ENCODE measurements at places on chromosomes 4 and X.

- DNase-seq = no peak
These were observed 291.7 kb downstream of the USP46 start for GRCh38 chr4:52367282-52367830.

- no peak for DNase-seq
These were observed 888.9 kb downstream of the PCDH18 start for GRCh38 chr4:136643416-136643815.

GRCh38 chrX:8304668-8305067 lies 133.6 kb upstream of the VCX2 start:
- no peak for DNase-seq

- DNase-seq = no peak
These were observed 108.3 kb downstream of the APBB2 start for GRCh38 chr4:41106081-41106480.

DNA sequence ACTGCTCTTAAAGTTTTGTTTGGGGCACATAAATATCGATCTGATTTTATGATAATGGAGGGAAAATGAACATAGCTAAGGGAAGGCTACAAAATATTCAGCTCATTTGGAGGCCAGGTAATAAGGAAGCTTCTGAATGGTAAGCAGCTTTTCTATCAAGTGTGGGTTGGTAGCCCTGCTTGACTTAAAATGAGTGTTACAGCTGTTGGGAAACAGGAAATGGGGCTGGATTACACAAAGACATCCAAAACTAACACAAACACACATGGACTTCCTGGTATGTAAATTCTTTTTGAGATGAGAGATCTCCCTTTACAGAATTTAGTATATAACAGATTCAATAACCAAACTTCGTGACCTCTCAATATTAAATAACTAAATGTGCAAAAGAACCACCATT lies 58.0 kb downstream of the FGF16 start:
- DNase-seq = peak; percentile 52

- no peak for DNase-seq
These were observed 60.2 kb downstream of the PDGFRA start for GRCh38 chr4:54289316-54289715.

DNA sequence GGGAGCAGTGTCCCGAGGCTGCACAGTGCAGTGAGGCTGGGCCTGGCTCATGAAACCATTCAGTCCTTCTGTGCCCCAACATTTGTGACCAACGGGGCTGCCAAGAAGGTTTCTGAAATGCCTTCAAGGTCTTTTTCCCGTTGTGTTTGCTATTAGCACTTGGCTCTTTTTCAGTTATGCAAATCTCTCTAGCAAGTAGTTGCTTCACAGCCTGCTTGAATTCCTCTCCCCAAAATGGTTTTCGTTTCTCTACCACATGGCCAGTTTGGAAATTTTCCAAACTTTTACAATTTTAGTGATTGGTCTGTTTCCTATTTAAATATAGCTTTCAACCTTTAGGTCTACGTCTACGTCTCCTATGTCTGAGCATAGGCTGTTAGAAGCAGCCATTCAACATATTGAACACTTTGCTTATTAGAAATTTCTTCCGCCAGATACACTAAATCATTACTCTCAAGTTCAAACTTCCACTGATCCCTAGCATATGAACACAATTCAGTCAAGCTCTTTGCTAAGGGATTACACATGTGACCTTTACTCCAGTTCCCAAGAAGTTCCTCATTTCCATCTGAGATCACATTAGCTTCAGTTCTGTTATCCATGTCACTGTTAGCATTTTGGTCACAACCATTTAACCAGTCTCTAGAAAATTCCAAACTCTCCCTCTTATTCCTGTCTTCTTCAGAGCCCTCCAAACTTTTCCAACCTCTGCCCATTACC lies 901.8 kb downstream of the GLUD2 start:
- peak; percentile 39 for DNase-seq

DNA sequence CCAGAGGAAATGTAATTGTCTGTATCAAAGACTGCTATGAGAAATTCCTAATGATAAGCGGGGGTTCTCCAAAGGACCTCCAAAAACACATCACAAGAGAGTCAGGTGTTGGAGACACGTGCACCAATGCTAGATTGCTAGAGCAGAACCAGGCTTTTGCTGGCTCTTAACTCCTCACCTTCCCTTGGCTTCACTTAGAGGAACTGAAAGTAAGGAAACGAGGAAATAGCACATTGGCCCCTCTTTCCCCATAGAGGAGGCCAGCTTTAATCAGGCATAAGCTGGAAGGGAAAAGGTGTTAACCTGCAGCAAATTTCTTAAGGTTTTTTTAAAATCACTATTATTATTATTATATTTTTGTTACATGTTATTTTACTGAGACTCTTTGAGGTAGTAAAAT lies 13.6 kb downstream of the OTC start:
- peak; percentile 58 for DNase-seq

DNA sequence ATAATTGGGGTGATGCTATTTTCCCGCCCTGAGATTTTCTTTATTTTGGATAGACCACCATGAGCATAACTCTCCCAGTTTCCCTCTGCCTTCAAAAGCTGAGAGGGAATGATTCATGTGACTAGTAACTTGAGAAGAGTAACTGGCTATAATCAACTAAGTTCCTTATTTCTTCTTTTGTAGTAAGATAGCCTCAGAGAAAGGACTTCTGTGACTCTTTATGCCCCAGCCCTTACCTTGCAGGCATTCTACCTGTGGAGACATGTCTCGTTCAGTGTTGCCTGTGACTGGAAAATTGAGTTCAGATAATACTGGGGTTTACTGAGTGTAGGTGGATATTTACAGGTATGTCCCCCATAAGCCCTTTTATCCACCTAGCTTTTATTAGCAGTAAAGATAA lies 715.4 kb upstream of the HS3ST1 start:
- DNase-seq = no peak

- DNase-seq = no peak
These were observed 7.5 kb upstream of the CXCL8 start for GRCh38 chr4:73732759-73733431.
